Choroid plexus epithelial cell (primary cell): ENCODE measurements at places on chromosomes 11 and 22.

DNA sequence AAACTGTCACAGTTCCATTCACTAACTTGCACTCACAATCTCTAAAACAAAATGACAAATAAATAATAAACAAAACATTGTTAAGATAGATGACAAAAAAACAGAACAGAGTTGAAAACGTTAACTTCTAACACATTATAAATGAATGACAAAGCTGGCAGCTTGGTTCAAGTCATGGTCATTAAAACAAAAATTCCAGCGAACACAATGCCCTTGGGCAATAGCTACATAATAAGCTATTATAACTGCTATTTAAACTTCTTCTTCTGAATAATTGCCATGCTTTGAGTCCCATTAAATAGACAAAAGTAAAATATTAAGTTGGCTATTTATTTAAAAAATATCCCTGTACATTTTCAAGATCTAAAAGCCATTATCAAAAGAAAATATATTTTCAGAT lies 54.7 kb downstream of the PICALM start:
- DNase-seq: no peak

GRCh38 chr11:44319552-44320288 lies 9.8 kb upstream of the ALX4 start:
- no peak for DNase-seq

GRCh38 chr11:134464196-134464595 lies 52.2 kb upstream of the B3GAT1 start:
- no peak for DNase-seq

DNA sequence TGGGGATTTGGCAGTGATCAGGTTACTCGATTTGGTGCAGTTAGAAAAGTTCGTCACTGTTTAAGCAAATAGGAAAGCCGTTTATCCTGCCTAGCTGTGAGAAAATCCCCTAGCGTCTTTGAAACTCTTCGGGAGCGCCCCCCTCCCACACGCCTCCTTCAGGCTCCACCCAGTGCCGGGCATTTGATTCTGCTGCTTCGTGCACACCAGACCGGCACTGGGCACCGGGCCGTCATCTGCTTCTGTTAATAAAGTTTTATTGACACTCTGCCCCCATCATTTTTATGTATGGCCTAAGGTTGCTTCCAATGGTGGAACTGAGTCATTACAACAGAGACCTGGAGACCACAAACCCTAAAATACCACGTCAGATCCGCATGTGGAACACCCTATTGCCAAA lies 50.9 kb downstream of the IGF2 start:
- no peak for DNase-seq

- DNase-seq: no peak
These were observed 49.0 kb downstream of the SC5D start for GRCh38 chr11:121341609-121342008.

DNA sequence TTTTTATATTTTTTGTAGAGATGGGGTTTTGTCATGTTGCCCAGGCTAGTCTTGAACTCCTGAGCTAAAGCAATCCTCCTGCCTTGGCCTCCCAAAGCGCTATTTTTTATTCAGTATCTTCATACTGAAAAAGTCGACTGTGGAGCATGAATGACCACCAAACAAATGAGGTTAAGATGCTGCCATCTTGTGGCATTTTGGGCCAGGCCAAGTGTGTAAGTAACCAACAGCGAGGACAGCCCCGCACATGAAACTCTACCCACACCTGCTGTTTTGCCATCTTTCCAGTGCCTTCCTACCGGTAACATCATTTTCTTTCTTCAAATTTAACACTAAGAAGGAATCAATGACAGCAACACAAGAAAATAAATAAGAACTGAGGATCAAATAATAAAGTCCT lies 32.2 kb upstream of the AQP11 start:
- DNase-seq: peak; percentile 42

- no peak for DNase-seq
These were observed 22.9 kb upstream of the THY1 start for GRCh38 chr11:119445850-119446249.
